ENCODE measurements at places on chromosomes 2 and 18.

DNA sequence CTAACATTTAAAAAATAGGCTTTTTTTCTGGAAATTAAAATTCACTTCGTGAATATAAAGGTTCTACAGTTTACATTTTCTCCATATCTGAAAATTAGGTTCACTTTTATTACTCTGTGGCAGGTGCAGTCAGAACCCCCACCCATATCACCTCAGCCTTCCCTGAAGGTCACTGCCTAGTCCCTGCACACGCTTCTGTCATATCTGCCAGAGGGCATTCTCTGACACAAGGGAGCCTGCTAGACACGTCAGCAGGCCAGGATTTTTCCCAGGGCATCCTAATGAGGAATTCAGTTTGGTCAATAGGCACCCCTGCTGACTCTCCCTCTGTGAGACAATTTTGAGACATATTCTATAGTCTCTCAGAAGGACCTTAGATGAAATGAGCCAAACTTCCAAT lies 475.7 kb upstream of the PKDCC start:
- DNase-seq, result no peak

GRCh38 chr2:23250371-23250770 lies 134.6 kb upstream of the KLHL29 start:
- no peak for DNase-seq

DNA sequence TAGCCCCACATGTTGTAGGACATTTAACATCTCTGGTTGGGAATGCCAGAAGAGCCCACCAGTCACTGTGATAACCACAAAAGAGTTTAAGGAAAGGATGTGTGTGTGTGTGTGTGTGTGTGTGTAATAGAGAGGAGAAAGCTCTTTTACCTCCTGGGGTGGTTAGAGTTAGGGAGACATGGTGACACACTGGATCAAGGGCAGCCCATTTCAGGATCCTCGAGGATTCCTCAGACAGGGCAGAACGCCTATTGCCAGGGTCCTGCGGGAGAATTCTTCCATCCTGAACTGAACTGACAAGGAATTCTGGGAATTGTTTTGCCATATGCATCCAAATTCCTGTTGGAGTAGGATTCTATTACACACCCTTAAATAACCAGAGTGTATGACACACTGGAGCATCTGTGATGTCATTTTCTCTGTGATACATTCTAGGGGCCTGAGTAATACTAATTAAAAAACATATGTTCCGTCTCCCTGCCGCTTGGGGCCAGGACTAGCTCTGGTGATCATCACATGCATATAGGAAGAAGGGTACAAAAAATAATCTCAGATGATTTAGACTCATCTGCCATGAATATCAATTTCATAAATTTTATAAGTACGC lies 156.4 kb upstream of the MMADHC start:
- no peak for DNase-seq

DNA sequence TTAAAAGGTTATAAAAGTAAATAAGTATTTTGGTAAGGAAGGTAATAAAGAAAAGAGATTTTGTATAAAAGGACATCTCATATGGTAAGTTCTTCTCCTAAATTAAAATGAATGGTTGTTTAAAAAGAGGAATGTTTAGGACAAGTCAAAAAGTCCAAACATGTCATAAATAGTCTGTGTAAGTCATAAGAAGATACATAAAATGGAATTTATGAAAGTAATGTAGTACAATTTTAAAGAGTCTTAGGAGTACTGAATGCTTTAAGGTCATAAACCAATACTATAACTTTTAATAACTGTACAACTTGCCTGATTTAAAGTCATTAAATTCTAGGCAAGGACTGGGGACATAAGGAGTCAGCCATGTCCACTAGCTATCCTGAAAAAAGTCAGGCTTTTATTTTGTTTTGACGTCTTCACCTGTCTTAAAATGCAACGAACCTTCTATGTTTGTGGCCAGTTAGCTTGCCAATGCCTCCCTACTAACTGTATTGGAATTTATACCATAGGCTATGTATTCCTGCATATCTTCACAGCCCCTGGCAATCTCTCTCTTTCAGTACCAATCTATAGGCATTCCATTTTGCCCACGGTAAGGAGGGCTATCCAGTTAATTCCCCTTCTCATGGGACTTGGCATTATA lies 312.3 kb upstream of the LRRTM4 start:
- no peak for DNase-seq

DNA sequence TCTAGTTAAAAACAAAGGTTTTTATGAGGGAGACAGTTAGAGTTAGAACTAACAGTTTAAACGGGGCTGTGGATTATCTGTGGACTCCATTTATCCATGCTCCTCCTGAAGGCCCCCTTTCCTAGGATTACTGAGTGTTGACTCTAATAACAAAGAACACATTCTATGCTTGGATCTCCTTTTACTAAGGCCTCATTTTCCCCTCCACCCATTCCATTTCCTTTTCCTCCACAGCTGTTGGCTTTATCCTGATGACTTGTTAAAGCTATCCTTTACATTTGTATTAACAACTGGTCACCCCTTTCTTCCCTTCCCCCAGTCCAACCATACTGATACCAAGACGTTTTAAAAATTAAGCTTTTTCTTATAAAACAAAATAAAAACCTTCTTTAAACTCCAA lies 220.6 kb downstream of the SRBD1 start:
- DNase-seq, result no peak

DNA sequence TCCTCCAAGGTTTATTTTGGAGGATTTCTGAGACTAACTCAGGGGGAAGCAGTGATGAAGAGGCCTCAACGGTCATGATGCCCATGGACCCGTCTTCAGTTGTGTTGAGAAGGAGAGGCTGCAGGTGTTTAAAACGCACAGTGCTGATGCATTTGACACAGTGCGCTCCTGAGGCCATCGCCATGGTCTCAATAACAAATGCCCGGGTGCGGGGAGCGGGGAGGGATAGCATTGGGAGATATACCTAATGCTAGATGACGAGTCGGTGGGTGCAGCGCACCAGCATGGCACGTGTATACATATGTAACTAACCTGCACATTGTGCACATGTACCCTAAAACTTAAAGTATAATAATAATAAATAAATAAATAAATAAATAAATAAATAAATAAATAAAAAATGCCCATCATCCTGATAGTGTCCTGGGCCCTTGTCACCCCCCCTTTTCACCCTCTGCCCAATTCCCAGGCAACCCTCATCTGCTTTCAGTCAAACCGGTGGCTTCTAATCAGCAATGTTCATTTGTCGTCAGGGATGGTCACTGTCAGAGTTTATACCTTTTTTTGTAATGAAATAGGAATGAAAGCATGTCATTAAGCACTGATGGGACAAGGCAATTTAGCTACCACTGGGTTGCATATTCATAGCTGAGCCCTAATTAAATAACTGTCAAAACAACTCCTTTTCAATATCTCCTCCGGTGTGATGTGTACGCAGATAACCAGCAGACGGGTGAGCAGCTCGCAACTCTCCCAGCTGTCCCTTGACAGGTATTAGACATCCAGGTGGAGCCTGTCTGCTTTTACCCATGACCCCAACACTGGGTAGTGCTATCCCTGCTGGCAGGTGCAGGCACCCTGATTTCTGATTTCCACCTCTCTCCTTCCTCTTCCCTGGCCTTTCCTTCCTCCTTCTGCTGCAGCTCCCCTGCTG lies 95.9 kb downstream of the KCNF1 start:
- no peak for DNase-seq

DNA sequence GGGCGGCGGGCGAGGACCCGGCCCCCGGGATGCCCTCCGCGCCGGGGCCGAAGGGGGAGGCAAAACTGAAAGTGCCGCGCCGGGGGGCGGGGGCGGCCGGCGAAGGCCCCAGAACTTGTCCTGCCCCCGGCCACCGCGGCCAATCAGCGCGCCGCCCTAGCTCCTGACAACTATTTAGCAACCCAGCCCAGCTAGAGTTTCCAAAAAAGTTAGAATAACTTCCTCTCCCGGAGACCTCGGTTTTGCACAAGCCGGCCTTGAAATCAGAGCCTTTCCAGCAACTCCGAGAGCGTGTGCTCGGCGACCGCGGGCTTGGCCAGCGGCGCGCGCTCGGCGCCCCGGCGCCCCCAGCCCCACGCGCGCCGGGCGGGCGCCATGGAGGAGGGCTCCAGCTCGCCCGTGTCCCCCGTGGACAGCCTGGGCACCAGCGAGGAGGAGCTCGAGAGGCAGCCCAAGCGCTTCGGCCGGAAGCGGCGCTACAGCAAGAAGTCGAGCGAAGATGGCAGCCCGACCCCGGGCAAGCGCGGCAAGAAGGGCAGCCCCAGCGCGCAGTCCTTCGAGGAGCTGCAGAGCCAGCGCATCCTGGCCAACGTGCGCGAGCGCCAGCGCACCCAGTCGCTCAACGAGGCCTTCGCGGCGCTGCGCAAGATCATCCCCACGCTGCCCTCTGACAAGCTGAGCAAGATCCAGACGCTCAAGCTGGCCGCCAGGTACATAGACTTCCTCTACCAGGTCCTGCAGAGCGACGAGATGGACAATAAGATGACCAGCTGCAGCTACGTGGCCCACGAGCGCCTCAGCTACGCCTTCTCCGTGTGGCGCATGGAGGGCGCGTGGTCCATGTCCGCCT lies at the start of gene TWIST2:
Gene TWIST2 (plus strand): TSS at position 245 of the 850 bp plus-strand sequence. CDS start 131 bp downstream, at position 376.
- no peak for DNase-seq

DNA sequence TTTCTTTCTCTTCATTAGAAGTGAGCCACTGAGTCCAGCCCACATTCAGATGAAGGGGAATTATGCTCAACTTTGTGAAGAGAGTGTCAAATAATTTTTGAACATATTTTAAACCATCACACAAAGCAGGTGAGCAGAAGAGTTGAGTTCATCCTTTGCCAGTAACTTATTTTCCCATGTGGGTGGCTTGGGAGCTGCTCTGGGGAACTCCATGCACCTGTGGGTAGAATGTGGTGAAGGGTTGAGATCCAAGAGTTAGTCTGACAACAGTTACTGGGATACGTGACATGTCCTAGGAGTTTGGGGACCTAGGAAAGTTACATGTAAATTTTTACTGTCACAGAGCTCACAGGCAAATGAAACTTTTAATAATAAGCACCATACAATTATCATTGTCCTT lies 21.6 kb downstream of the MAPK4 start:
- no peak for DNase-seq

- DNase-seq, result no peak
These were observed 107.0 kb downstream of the ACTR3 start for GRCh38 chr2:113996671-113997594.

- no peak for DNase-seq
These were observed 11.4 kb downstream of the FLACC1 start for GRCh38 chr2:201345625-201346213.

DNA sequence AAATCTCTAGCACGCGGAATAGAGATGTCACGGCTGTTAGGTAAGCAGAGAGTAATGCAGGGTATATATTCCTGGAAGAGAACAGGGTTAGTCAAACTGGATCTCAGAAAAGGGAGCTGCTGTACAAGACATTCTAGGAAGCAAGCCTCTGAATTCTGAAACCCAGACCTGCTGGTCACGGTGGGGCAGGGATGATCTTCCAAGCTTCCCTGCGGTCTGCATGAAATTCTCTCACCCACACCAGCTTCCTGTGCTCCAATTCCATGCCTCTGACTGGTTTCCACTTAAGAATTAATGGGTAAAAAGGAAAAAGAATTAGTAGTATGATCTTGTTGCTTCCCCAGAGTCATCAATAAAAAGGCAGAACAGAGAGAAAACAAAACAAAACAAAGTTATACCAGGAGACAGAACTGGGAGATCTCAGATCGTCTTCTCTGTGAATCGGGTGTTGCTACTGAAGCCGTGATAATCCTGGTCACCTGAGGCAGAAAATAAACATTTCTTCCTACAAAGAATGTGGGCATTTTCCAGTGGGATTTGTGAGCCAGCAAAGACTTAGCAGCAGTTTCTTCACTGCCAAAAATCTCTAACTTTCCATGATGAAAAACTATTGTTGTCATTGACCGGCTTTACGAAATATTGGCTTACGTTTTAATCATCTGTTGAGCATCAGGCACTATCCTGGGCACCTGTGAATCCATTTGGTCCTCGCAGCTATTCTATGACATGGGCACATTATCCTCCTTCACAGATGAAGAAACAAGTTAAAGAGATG lies 5.3 kb upstream of the CYP27C1 start:
- no peak for DNase-seq

DNA sequence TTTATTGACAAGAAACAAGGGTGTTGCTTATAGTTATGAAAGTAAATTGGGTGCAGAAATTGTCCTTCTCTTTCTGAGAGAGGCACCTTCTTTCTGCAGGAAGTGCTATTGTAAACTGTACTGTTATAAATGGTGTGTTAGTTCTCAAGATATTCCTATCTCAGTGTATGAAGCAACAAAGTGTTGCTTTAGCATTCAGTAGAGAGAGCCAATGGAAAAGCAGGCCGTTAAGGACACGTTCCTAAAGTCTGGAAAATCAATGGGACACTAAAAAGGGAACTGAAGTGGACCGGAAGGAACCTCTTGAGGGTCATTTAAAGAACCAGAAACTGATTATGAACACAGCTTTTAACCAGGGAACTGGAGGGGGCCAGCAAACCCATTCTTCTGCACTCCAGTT lies 510.0 kb upstream of the ZEB2 start:
- DNase-seq, result no peak

DNA sequence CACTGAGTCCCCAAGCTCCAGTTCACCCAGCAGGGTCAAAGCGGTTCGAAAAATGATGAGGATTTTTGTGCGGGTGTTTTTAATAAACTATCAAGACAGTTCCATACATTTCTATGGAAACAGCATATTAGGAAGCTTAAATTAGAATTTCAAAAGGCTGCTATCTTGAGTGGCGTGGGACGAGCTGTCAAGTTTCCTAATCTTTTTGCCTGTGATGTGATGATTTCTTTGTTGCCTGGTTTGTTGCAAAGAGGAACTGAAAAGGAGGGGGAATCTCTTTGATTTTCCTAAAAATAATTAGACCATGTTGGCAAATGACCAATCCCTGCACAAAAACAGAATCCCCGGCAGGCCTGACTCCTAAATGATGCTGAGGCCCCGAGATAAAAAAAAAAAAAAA lies 66.1 kb upstream of the ATG16L1 start:
- no peak for DNase-seq

GRCh38 chr2:135124924-135125886 lies 73.1 kb downstream of the RAB3GAP1 start:
- DNase-seq, result no peak

DNA sequence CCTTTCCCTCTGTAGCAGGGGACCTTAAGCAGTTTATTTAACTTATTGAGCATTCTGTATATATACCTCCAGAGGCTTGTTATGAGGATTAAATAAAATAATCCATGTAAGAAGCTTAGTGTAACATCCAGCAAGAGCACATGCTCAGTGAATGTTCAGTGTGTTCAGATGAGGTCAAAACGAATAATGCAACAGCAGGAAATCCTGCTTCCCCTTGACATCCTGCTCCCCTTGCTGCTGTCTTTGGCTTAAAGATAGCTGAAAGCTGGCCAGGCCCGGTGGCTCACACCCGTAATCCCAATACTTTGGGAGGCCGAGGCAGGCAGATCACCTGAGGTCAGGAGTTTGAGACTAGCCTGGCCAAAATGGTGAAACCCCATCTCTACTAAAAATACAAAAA lies 68.7 kb downstream of the COL4A4 start:
- no peak for DNase-seq

Data from activated naive CD8-positive, alpha-beta T cell treated with anti-CD3 and anti-CD28 coated beads, Interleukin-2, amount 50 U/mL, for 24 hours (primary cell).